ENCODE measurements at places on chromosomes 2 and 18.

GRCh38 chr2:170578606-170579005 lies 136.5 kb upstream of the SP5 start:
- DNase-seq = no peak

DNA sequence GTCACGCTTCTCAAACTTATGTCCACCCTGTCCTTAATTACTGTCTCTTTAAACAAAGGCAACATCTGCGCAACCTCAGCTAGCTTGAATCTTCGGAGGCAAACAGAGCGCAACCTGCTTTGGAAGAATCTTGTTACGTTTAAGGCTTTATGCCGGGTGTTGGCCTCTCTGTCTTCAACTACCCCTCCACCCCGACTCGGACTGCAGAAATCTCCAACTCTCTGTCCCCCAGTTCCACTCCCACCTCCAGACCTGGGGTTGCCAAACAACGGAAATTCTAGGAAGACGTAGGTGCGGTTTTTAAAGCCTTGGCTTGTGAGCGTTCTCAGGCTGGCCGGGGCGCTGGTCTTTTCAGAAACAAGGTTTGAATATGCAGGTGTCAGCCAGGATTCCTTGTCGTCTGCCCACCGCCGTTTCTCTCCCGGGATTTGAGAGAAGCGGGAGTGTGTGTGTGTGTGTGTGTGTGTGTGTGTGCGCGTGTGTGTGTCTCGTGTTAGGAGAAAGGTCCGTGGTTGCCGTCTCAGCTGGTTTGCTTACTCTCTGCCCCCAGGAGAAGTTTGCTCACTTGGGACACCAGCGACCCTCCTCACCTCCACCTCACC lies 1.1 kb upstream of the ONECUT2 start:
- no peak for DNase-seq

DNA sequence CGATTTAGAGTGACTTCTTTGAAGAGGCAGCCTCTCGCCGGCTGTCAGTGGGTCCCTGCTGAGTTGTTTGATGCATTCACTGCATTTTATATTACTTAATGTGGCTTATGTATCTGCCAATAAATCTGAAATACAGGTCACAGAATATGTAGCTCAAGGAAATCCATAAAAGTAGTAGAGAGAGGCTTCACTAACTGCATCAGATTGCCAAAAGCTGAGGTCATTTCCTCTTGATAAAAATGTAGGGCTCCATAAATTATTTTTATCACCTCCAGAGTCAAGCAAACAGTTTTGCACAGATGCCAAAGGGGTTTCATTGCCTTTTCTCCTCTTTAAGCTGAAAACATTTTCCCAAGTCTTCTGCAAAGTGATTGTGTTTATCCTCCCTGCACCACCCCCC lies 36.5 kb upstream of the CCDC93 start:
- DNase-seq = no peak

DNA sequence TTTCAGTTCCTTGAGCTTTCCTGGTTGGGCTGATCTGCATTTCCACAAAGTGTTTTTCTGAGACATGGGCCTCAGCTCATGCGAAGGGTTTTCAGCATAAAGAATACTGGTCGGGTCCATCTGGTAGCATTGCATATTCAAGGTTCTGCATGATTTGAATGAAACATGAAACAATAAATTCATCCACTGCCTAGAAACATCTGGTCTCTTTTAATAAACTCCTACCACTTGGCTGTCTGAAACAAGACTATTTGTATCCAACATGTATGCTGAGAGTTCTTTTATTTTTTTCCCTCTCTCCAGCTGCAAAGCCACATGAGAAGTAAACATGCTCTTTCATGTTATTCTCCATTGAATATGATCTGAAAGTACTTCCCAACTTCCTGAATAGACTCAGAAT lies 314.9 kb upstream of the SOX11 start:
- no peak for DNase-seq

DNA sequence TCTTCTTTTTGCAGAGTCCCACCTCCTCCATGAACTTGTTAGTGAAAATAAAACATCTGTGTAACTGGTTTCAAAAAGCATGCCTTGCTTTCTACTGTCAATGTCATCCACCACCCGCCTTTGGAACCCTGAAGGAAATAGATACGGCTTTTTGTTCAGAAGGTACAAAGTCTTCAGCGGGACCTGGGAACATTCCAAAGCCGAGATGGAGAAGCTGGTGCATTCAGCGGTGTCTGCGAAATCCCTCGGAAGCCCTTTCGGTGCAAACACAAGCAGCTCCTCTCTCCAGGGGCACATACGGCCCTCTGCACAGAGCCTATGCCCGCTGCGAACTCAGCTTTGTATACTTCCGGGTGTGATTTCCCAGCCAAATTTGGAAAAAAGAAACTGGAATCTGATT lies 555.8 kb upstream of the SALL3 start:
- DNase-seq = no peak

DNA sequence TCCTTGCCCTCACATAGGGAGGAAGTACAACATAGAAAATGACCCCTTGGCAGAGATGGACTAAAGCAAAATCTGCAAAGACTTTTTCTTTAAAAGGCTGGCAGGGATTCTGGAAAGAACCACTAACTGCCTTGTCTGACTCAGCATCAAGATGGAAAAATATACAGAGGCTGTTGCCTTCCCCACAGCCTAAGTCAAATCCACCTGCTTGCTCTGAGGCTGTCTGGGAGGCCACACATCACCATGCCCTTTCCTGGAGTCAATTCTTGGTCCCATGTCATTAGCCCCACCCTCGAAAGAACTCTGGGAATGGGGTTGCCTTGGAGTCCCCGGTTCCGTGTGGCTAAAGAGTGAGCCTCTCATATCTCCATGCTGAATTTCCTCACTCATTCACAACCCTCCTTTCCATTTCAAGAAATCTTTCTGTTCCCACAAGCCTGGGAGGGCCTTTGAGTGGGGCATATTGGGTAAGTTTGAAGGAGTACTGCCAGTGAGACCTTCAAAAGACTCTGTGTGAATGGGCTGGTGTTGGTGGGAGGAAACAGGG lies 39.4 kb downstream of the BMP10 start:
- peak; percentile 66 for DNase-seq

GRCh38 chr2:108908713-108909070 lies 80.3 kb downstream of the EDAR start:
- no peak for DNase-seq

GRCh38 chr2:192500550-192501200 lies 305.9 kb upstream of the TMEFF2 start:
- peak; percentile 95 for DNase-seq

GRCh38 chr2:136809998-136810397 lies 44.7 kb downstream of the THSD7B start:
- DNase-seq = no peak

DNA sequence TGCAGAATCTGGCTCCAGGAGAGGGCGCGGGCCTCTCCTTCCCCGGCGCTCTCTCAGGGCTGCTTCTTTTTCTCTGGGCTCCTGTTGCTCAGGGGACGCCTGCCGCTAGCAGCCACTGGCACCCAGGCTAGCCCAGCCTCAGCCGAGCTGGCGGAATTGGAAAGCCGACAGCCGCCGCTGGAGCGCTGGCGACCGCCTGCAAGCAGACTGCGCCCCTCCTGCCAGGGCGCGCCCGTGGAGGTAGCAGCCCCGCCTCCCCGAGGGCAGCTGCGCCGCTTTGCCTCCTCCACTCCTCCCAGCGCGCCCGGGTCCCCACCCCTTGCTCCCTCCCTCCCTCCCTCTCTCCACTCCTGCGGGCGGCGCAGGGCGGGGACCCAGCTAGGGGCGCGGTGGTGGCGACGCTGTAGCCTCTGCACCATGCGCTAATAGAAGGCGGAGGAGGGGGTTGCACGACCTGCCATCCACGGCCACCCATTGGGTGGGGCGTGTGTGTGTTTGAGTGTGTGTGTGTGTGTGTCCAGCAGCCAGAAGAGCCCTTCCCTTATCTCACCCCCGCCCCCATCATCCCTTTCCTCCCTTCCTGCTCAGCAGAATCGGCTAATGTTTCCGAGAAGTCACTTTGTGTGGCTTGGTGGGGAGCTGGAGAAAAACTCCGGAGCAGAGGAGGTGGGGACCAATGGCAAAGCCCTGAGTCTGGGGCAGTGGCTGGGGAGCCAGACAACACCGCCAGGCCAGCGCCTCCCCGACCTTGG lies at the start of gene SCN9A:
TSS of gene SCN9A (minus strand) at position 209 of the 752 bp plus-strand sequence. CDS start 64,188 bp downstream, outside the sequence.
- DNase-seq = peak; percentile 88

DNA sequence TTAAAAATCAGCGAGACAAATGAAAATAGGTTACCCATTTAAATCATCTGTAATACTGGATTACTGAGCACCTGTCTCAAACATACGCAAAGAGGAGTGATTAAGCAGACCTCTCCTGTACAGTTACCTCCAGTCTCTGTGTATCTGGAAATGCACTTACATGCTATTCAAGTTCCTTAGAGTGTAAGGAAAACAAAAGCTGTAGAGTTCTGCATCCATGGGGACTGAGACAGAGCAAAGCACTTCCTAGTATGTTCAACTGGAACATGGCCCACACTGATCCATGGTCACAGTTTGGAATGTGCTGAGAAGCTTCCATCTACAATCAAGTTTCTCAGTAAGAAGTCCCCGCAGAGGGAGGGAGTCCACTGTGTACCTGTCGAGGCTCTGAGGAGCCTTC lies 63.9 kb downstream of the PPP4R1 start:
- DNase-seq = no peak

GRCh38 chr2:194718881-194719280 lies 938.1 kb upstream of the SLC39A10 start:
- no peak for DNase-seq

- peak; percentile 17 for DNase-seq
These were observed 447 bp downstream of the TRAF3IP1 start for GRCh38 chr2:238320648-238321281.

DNA sequence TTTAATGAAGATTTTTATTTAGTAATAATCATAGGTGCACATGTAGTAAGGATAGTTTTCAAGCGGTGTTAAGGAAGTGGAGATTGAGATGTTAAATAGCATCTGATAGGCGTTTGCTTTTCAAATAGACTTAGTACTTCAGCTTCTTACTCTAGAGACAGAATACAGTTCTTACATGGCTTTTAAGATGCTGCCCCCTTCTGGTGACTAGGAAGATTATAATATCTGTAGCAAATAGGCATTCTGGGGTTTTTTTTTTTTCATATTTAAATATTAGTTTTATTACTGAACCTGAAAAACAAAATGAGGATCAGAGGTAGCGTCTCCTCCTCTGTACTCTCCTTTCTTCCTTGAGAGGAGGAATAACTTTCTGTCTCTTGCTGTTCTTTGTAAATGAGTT lies 100.2 kb downstream of the AGAP1 start:
- DNase-seq = peak; percentile 86

DNA sequence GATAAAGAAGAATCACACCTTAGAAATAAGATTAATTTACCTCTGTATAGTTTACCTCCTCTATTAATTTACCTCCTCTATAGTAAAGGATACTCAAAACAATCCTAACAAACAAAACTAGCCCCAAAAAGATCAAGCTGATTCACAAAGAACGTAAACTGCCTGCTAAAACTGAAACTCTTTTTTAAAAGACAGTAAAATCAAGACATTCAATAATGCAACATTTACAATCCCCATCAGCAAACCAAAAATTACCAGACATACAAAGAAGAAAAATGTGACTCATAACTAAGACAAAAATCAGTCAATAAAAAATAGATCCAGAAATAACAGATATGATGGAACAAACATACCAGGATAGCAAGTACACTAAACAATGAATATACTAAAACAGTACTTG lies 215.7 kb downstream of the ZEB2 start:
- no peak for DNase-seq

- DNase-seq = no peak
These were observed 17.4 kb downstream of the PLEKHB2 start for GRCh38 chr2:131122496-131122895.

DNA sequence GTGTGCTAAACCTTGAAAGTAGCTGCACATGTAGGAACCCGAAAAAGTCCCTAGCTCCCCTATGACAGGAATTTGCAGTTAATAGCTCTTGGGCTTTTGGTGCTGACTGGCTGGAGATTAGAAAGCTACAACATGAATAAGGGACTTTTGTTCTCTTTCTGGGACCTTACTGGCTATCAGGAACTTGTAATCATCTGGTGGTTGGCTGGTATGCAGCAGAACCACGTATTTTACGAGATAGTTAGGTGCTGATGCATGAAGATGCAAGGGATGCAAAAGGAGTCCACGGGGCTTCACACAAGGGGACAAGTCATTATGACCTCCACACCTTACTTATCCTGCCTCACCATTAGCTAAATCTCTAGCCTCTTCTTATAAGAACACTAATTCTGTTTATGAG lies 190.2 kb upstream of the NRXN1 start:
- no peak for DNase-seq

GRCh38 chr2:66566726-66567399 lies 131.9 kb downstream of the MEIS1 start:
- no peak for DNase-seq

GRCh38 chr2:46657042-46657504 lies 177.7 kb downstream of the TMEM247 start:
- peak; percentile 76 for DNase-seq

DNA sequence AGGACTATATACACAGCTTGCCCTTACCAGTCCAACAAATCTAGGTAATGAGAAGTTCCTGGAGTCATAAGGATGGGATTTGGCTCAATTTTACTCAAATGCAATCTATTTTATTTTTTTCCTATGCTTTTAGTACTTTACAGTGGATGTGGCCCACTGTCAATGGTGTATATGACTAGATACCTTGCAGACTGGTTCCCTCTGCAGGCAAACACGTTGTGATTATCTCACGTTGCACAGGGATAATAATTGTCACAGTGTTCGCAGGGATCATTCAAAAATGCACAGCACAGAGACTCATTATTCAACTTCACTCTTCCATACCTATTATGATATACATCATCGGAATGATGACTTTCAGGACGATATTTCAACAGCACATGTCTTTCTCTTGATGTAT lies 359.7 kb downstream of the MBD2 start:
- DNase-seq = no peak

DNA sequence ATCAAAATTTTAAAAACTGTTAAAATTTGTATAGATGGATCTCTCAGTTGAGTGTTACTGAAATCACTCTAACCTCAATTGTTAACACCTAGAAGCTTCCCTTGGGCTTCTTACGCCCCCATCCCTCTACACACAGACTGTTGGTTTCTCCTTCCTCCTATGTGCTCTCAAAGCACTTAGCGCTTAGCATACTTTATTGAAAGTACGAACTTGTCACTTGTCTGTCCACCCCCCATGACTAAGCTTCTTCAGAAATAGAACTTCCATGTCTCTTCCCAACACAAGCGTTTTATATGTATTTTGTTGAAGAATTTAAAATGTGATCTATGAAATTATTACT lies 441 bp downstream of the MPHOSPH10 start:
- DNase-seq = peak; percentile 44

- no peak for DNase-seq
These were observed 708.6 kb downstream of the CCDC85A start for GRCh38 chr2:56892382-56892781.

GRCh38 chr2:100451092-100451491 lies 19.2 kb upstream of the NMS start:
- DNase-seq = no peak

DNA sequence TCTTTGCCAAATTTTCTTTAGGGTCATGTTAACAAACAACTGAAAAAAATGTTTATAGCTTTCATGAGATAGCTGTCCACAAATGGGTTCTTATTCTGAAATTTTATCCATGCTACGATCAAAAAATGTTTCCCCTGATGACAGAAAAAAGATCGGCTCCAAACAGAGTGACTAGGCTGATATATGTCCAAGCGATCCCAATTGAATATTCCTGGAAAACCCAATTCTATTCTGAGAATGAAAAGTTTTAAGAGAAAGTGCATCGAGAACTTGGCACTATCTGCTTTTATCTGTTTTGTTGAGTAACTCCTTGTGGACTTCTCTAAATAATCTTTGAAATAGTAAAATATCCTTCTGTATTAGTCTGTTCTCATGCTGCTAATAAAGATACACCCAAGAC lies 19.1 kb downstream of the KCNE4 start:
- no peak for DNase-seq

All from iris pigment epithelial cell (primary cell).